Left forelimb (tissue), 1 donor: ENCODE measurements at places on chromosomes 7 and 10.

DNA sequence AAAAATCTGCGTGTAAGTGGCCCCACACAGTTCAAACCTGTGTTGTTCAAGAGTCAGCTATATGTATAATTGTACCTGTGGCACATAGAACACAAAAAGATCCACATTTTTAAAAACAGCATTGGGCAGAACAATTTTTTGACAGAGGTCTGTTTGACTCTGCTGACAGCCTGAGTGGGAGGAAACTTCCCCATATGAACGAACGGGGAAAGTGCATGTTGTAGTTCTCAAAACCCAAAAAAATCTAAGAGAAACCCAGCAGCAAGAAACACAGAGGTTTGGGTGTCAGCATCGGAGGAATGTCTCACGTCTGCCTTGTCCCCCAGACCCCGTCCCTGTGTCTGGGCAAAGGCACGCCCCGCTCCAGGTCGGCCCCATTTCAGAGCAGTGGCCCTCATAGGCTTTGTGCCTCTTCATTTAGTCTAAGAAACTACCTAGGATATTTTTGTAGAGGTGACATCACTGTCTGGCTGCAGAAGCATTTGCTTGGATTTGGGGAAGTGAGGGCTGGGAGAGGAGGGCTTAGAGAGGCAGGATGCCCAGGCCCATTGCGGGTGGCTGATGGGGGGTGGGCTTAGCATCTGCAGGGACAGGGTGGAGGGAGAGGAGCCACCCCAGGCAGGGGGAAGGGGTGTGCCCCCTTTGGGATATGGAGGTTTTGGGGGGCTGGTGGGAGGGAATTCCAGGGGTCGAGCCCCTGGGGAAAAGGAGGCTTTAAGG lies 11.0 kb downstream of the CUX1 start:
- DNase-seq: no peak

DNA sequence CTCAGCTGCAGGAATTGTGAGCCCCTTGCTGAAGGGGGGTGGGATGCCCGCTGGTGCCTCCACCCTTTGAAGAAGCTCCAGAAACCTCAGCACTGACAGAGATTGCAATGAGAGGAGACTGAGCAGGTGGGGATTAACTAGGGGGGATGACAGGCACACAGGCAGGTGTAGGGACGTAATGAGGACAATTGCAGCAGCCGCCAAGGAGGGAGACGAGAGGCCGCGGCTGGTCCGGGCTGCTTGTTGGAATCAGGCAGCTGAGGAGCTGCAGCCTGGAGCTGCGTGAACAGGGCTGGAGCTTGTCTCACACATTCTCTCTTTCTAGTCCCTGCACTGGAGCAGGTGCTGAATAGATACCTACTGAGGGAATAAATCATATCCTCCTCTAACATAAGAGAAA lies 122.0 kb upstream of the TCERG1L start:
- DNase-seq: no peak

DNA sequence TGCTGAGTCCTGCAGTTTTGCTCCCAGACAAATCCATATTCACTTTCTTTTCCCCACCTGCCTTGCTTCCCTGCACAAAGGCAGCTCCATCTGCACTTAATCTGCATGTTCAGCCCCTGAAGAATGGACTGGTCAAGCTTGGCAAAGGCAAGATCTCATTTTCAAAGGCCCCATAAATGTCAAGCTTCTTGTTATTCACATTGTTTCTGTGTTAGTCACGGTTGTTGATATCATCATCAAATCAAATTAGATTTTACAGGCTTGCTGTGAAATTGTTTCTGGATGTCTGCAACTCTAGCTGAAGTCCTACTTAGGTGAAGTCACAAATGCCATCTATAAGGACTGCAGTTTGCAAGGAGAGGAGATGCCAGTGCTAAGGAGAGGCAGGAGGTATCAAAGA lies 91.0 kb downstream of the GPAM start:
- no peak for DNase-seq

DNA sequence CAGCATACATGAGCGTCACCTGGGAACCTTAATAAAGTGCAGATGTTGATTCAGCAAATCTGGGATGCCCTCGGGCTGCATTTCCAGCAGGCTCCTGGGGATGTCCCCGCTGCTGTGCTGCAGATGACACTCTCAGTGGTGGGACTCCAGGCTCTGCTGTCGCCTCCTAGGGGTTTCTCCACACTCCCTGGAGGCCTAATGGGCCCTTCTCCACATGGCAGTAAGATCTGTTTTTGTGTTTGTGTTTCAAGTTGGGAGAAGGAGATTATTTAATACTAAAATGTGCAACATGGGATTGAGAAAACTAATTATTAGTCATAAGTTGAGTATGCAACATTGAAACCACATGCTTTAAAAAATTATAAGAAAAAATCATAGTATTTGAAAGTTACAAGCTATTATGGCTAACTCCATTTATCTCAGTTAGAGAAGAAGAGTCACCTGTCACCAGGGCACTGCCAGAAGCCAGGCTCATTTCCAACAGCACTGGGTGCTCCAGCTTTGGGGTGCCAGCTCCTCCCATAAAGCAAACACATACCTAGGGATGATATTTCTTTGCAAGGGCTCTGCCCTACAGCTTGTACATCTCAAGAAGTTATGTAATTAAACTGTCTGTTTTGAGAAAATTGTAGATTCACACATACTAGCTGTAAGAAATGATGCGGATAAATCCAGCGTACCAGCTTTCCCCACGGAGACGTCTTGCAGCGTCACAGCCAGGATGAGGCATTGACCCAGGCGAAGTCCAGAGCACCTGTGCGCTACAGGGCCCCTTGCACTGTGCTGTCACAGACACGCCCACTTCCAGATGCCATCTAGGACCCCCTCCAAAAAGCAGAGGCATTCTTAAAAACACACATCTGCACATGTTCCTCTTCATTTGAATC lies 106.4 kb downstream of the EGFR start:
- DNase-seq: no peak

DNA sequence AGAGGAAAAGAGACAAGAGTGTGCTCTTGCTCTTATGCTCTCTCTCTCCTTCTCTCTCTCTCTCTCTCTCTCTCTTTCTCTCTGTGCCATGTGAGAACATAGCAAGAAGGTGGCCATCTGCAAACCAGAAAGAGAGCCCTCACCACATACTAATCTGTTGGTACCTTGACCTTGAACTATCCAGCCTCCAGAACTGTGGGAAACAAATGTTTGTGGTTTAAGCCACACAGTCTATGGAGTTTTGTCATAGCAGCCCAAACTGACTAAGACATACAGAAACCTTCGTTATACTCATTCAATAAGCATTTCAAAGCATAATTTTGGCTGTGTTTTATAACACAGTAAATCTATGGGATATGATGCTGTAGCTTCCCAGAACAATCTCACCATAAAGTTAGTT lies 56.4 kb upstream of the PLPP4 start:
- no peak for DNase-seq

DNA sequence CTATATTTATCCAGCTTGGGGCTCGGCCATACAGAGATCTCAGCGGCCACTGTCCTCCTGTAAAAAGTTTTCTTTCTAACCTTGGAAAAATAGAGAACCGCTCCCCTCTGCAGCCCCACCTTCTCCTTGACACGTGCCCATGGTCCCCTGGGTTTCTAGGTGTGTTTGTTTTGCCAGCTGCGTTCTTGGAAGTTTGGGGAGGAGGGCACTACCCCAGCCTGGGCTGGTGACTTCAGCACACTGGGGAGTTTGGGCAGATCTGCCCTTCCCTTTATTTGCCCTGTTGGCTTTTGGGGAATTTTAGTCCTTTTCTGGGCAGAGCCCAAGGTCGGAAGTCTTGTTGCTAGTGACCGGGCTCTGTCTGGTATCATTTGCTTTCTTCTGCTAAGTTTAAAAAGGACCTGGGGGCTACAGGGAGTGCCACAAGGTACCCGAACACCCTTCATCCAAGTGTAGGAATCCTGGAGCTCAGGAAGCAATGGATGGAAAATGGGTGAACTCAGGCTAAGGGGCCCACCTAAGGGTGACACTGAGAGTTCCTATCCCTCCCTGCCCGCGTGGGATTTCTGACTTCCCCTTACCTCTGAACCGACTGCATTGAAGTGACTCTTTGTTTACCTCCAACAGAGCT lies 1.7 kb downstream of the ADAMTS14 start:
- DNase-seq: no peak

GRCh38 chr7:127619681-127620405 lies 1.9 kb upstream of the PAX4 start:
- no peak for DNase-seq

GRCh38 chr7:146249272-146249671 lies 132.7 kb downstream of the CNTNAP2 start:
- no peak for DNase-seq

DNA sequence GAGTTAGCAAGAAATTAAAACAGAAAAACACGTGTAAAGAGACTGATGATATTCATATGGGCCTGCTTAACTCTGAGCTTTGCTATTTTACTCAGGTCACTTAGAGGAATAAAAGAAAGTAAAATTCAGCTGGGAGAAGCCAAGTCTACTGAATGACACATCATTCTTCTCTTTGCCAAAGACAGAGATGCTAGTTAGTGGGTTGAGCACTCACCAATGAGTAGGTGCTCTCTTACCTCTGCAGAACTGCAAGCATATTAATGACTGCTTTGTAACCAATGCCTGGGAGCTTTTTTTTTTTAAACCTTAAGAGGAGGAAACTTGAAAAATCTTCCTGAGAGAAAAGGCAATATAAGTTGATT lies 44.8 kb upstream of the BAMBI start:
- no peak for DNase-seq

DNA sequence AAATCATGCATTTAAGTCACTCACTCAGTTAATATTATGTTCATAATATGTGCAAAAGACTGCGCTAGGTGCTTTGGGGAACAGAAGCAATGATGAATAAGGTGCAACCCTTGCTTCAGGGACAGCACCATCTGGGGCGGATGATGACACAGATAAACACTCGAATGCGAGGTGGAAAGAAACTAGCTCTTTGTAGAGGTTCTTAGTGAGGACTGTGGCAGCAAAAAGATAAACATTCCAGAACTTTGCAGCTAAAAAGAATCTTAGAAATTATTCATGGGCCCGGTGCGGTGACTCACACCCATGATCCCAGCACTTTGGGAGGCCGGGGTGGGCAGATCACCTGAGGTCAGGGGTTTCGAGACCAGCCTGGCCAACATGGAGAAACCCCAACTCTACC lies 29.8 kb upstream of the CHST15 start:
- DNase-seq: no peak

- no peak for DNase-seq
Measured at GRCh38 chr7:155753446-155753965, 58.8 kb downstream of the SHH start.

- DNase-seq: no peak
Measured at GRCh38 chr7:150734254-150734653, 3.0 kb upstream of the GIMAP5 start.

DNA sequence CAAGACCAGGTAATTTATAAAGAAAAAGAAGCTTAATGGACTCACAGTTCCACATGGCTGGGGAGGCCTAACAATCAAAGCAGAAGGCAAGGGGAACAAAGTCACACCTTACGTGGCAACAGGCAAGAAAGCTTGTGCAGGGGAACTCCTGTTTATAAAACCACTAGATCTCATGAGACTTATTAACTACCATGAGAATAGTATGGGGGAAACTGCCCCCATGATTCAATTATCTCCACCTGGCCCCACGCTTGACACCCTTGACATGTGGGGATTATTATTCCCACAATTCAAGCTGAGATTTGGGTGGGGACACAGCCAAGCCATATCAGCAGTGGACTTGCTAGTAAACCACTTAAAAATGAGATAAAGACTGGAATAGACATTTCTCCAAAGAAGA lies 451.7 kb downstream of the DNAJB9 start:
- no peak for DNase-seq

DNA sequence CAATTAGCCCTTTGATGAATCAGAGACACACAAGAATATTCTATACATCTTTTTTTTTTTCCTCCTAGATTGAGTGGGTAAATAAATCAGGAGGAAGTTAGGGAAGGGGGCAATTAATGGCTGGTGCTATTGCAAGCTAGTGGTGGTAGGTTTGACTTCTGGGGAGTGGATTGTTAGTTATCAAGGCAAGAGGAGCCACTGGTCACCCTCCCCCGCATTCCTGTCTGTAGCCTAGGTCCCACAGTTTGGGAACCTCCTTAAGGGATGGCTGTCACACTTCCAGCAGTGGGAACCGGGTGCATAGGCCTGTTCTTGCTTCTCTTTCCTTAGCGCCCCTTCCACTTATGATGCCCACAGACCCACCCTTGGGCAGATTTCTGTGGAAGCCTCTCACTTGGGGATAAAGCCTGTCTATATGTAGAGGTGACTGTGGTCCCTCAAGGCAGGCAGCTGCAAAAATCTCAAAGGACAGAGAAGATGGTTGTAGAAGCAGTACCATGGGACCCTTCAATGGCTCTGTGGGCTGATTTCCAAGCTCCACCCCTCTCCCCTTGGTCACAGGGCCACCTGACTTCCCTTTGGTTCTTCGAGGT lies 2.3 kb upstream of the ADCK2 start:
- DNase-seq: no peak
